ENCODE measurements at places on chromosomes 1 and 21. TPM values are rescaled to one million over a fixed set of nuclear protein-coding genes. Genes with fewer than 3 reads are reported as not detected.

- no peak for DNase-seq
Observed at GRCh38 chr21:44653123-44653522, 1.3 kb downstream of the KRTAP12-4 start.

DNA sequence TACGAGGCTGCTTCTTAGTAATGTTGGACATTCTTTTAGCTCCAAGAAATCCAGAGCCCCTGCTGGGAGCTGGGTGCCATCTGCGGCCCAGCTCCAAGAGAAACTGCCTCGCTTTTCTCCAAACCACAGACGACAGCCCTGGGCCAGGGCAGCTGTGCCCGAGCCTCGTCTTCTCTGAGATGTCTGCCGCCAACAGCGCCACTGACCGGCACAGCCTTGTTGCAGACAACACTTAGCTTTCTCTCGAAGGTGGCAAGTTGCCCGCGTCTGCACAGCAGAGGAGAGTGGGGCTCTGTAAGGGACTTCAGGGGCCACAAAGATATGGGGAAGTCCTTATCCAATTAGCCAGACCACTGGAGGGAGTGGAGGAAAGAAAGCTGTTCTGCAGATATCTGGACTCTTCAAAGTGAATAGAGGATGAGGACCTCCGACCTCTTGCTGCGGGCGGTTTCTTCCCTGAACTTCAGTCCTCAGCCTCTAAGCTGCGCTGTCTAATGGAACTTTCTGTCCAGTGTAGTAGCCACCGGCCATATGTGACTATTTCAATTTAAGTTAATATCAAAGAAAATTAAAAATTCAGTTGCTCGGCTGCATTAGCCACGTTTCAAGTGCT lies 63.9 kb upstream of the DISP3 start:
- no peak for DNase-seq

- DNase-seq = no peak
Observed at GRCh38 chr21:29641635-29642550, 297.9 kb downstream of the GRIK1 start.

GRCh38 chr1:195768936-195769335 lies 839.3 kb downstream of the KCNT2 start:
- DNase-seq = no peak

DNA sequence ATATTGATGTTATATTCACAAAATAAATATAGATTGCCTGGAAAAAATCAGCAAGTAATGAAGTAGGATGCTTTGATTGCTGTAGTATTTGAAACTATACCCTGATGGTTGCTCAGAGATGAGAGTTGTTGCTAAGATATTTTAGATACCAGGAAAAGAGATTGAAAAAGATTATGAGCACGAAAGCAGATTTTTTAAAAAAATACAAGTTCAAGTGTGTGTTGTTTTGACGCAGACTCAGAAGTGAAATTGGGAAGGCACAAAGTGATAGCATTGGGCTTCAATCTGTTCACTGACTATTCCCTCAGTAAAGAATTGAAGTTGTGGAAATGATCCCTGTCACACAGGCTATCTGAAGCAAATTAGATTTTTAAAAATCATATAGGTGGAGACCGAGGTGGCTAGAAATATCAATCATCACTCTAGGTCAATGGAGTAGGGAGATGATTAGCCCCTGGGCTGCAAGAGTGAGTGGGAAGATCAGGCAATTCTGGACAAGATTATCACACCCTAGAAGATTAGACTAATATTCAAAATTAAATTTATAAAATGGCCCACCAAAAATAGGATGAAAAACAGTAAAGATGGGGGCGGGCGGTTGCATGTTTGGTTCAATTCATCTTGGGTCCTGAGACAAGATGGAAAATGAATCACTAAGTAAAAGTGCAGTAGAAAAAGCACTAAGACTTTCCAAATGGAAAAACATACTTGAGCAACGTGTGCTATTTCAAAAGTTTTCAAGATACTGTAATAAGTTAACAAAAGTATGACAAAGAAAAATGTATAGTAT lies 41.5 kb upstream of the LRRC8D start:
- no peak for DNase-seq

- peak; percentile 84 for DNase-seq
Observed at GRCh38 chr21:16419188-16419921, 689.6 kb downstream of the USP25 start.

DNA sequence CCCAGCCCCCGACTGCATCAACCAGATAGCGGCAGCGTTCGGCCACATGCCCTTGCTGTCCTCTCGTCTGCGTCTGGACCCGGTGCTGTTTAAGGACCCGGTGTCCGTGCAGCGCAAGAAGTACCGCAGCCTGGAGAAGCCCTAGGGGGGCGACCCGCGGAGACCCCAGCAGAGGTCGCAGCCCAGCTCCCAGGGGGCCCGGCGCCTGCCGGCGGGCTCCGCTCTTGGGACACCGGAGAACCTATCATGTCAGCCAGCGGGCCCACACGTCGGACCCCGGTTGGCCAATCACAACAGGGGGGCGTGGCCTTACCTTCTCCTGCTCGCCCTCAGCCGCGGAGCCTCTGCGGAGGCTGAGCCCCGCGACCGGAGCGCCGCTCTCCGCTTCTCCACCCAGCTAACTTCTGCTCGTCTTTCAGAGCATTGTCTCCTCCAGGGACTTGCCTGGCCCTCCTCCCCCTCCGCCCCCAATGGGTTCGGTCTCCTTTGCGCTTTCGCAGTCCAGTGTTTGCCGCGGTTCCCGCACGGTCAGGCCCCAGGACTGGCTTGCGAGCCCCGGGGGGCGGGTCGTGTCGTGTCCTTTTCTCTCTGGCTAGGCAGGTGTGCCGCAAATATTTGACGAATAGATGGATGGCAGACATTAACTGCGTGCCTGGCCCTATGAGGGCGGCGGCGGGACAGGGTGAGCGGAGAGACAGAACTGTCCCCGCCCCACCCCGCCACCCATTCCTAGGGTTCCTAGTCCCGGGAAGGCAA lies 10.5 kb downstream of the SLC30A2 start:
- DNase-seq = peak; percentile 98

- DNase-seq = peak; percentile 40
Observed at GRCh38 chr1:94858276-94858675, 38.1 kb downstream of the SLC44A3 start.

GRCh38 chr1:99445486-99445885 lies 181.2 kb downstream of the PLPPR4 start:
- no peak for DNase-seq

- DNase-seq = peak; percentile 1
Observed at GRCh38 chr21:45536301-45537081, 5.7 kb downstream of the SLC19A1 start.

FCER1G gene
- total RNA-seq = 19.3 TPM

GBP6 gene
- total RNA-seq = not detected

FCRLB gene
- total RNA-seq = 0.89 TPM

Data from thyroid gland (tissue), 4 donors.